ENCODE measurements at places on chromosomes 5 and 9. TPM values are rescaled to one million over a fixed set of nuclear protein-coding genes. Genes with fewer than 3 reads are reported as not detected.
A peak's percentile ranks its signal among the peaks of the same experiment; 100 is the strongest.

DNA sequence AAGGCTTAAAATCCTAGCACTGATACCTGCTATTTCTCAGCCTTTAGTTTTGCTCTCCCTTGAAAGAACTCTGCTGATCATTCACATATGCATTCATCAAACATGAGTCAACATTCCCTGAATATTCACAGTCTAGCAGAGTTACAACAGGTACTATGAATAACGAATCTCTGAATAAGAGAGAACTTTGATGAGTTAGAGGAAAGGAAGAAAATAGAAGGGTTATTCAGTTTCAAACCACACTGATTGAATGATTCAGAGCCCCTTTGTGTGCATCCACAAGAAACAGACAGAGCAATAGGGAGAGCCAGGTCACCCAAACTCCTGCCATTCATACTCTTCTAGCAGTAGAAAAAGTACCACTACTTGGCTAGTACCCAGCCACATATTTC is 36.0 kb downstream of the FOXD1 start:
- DNase-seq, result no peak

- no peak for DNase-seq
These were observed 2.0 kb upstream of the MZB1 start for GRCh38 chr5:139391570-139392323.

GRCh38 chr5:41156739-41157138 is 56.6 kb downstream of the C6 start:
- DNase-seq, result no peak

GRCh38 chr9:14158916-14159315 is 155.0 kb downstream of the NFIB start:
- no peak for DNase-seq

- no peak for DNase-seq
These were observed 46.4 kb upstream of the EXOC3 start for GRCh38 chr5:396531-396961.

GRCh38 chr9:131417264-131418142 is 23.6 kb downstream of the PRRC2B start:
- DNase-seq, result no peak

GRCh38 chr5:16791036-16791705 is 144.9 kb downstream of the MYO10 start:
- DNase-seq, result peak; percentile 41

GRCh38 chr5:8740595-8740994 is 805.3 kb downstream of the SEMA5A start:
- no peak for DNase-seq

GRCh38 chr5:172575816-172576545 is 65.1 kb upstream of the NEURL1B start:
- no peak for DNase-seq

- DNase-seq, result no peak
These were observed 64.6 kb downstream of the SVEP1 start for GRCh38 chr9:110514897-110515296.

DNA sequence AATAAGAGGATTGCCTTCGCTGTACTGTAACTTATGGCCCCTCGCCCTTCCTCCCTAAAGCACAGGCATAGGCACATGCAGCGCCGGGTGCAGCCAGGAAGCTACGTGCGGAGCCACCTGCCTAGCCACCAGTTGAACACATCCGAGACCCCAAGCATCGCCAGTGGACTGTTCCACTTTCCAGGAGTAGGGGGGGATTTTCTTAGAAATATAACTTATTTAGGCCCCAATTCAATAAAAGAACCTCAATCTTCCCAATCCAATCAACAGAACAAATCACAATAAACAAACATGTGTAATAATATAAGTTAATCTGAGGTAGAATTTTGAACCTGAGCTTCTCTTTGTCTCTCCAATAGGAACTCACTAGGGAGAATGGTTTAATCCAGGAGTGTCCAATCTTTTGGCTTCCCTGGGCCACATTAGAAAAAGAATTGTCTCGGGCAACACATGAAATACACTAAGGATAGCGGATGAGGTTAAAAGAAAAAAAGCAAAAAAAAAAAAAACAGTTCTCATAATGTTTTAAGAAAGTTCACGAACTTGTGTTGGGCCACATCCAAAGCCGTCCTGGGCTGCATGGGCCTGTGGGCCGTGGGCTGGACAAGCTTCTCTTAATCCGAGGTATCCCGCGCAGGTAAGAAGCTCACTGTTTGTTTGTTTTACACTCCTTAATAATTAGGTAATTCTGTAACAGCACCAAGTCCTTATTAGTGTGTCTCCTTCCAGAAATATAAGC is 22.0 kb upstream of the NIPBL start:
- no peak for DNase-seq

DNA sequence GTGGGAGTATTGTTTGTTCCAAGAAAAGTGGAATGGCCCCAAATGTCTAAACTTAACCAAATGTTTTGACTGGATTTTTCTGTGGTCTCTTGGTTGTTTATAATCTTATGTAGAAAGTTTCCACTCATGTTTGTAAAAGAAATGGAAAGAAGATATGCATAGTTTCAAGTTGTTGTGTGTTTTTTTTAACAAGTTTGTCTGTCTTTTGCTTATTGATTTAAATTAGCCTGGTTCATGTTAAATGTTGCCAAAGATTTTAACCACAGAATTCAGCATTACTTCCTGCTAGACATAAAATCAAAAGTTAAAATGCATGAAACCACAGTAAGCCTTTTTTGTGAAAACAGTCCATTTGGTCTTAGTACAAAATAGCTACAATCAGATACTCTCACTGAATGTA is 14.0 kb downstream of the PPWD1 start:
- no peak for DNase-seq

GRCh38 chr9:20394969-20395368 is 227.3 kb downstream of the MLLT3 start:
- DNase-seq, result no peak

GRCh38 chr9:131984564-131984963 is 95.1 kb downstream of the MED27 start:
- DNase-seq, result no peak

DNA sequence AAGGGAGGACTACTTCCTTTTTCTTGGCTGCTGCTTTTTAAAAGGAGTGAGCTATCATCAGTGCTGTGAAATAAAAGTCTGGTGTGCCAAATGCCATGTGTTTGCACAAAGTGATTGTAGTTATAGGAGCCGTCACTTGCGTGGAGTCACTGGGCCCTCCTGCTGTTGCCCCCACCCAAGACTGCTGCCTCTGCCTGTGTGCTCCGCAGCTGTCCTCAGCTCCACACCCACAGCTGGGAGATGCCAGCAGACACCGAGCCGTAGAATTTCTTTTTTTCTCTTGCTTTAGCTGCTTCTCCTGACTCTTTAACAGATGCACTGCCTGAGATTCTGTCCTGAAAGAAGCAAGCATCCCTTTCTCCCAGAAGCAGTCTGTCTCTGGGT is 9.8 kb upstream of the GLE1 start:
- DNase-seq, result no peak

DNA sequence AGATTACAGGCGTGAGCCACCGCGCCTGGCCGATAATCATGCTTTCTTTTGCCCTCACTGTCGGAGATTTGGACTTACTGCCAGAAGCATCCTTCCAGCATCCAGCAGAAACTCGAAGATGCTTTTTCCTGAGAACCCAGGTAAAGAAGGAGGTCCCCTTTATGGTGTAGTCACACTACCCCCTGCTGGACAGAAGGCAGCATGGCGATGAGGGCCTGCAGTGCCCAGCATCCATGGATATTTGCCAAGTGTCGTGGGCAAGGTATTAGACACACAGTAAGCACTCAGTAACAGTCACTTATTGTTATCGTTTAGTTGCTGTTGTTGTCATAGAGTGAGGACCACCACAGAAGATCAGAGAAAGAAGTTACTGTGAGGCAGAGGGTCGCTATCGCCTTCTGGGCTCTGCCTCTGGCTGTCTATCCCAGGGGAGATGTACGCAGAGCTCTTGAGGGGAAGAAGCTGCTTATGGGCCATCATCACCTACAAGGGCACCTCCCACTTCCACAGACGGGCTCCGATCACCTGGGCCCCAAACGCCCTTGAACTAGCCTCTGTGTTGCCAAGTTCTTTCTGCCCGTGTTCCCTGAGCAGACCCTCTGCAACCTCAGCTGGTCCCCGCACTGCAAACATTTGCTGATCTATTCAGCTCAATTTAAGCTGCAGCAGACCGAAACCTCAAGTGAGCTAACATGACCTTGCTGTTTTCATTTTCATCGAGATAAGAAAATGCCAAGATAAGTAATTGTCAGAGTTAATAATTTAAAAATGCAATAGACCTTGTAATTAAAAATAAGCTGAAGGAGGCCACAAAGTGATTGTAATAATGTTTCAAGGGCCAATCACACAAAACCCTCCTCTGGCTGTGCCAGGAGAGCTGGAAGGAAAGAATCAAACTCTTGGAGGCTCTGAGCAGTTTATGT is 23.9 kb downstream of the C5orf15 start:
- peak; percentile 53 for DNase-seq

DNA sequence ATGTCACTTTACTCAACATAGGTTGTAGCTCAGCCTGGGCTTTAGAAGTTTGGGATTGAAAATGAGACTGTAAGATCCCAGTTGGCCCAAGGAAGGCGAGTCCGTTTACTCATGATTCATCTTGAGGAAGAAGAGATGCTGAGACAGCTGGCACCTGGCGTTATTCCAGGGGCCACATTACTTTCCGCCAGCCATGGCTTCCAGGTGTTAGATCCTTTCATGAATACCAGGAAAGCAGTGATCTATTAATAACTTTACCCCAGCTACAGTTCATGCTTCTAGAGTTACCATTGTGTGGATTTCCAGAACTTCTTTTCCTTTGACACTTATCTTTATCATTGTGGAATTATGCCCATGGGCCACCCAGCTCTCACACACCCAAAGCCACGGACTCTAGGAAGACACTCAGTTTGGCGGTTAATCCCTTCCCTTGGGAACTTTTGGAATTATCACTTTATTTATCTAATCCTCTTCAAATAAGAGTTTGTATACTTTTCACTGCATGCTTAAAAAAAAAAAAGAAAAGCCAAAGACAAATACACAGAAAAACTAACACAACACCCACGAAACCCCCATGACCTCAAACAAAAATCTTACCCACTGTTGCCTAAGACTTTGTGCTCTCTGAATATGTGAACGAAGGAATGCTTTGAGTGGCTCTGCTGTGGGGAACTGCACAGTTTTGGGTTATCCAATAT is 26.9 kb downstream of the RAI14 start:
- DNase-seq, result no peak

DNA sequence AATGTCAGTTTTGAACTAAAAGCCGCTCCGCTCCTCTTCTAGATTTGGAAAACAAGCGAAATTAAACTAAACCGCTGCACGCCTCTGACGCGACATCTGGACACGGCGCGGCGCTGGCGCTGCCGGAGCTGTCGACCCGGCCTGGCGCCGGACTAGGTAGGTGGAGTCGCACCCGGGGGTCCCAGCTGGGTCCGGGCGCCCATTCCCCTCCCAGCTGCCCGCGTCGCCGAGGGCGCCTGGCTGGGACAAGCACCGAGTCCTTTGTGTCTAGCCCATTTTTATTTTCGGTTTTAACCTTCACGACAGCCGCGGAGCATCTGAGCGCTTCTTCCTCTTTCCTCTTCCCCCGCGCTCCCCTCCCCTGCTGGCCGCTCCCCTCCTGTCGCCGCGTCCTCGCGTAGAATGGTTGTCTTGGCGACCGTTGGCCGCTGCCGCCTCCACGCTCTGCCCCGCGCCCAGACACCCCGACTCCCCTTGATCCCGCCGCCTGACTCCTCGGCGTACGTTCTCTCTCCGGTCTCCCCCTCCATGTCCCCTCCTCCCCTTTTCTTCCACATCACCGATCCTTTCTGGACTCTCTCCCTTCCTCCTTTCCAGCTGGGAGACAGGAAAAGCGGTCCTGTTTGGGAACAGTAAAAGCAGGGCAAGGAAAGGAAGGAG is 545 bp downstream of the CDKN2B-AS1 start:
- peak; percentile 66 for DNase-seq

- DNase-seq, result peak; percentile 7
These were observed 438 bp downstream of the TRIP13 start for GRCh38 chr5:893137-893506.

DNA sequence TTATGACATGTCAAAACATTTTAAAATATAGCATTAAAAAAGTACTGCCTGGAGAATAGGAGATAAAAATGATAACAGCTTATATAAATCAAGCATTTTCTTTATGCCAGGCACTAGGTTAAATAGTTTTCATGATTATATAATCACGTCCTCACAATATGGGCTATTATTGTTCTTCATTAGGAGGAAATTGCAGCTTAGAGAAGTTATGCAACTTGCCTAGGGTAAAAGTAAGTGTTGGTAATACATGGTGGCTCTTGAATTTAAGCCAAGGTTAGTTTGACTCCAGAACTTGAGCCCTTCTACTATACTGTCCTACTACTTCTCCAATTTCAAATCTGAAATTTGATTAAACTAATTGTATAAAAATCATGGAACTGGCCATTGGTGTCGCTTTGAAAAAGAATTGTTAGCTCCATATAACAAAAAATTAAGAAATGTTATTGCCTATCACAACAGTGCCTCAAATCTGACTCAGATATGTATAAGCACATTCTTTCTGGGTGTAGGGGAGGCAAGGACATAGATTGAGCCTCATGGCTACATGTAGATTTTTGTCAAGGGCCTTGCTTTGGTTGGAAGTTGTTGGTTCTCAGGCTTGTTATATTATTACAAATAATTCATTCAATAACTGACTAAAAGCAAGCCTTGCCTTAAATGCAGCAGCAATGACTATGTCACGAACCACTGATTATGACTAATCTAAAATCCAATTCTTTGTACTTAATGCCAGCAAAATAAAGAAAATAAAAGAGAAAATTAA is 223.5 kb upstream of the DAB2 start:
- no peak for DNase-seq

- no peak for DNase-seq
These were observed 158.8 kb downstream of the TSSK1B start for GRCh38 chr5:113276001-113276400.

- DNase-seq, result peak; percentile 37
These were observed 2.0 kb downstream of the EIF4EBP3 start for GRCh38 chr5:140549237-140550144.

GKAP1 gene
- polyA plus RNA-seq, result 15.4 TPM

ADGRD2 gene
- polyA plus RNA-seq, result not detected

HMCN2 gene
- polyA plus RNA-seq, result 20.0 TPM

ANKRD31 gene
- 0.21 TPM for polyA plus RNA-seq

EDIL3 gene
- polyA plus RNA-seq, result 31.2 TPM

ENTREP1 gene
- polyA plus RNA-seq, result 7.3 TPM

GRM6 gene
- polyA plus RNA-seq, result 0.70 TPM

CHD1 gene
- 49.4 TPM for polyA plus RNA-seq

CSF1R gene
- 31.0 TPM for polyA plus RNA-seq
